GM23338 (cell line): ENCODE measurements at places on chromosomes 11 and 22.

GRCh38 chr11:76801736-76802135 lies 18.6 kb downstream of the TSKU start:
- DNase-seq = no peak

DNA sequence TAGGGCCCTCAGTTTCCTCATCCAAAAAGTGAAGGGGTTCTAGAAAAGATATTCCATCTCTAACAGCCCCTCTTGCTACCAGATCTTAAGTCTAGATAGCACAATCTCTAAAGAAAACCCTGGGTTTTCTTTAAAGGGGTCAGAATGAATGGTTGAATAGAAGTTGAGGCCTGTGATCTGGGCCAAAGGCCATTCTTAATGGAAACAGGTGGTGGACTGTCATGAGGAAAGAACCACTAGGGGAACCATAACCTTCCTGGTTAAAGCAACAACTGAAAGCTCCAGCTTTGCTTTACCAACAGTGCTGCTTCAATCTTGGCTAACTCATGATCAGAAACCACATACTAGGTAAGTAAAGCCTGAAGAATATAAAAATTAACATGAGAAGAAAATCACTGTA lies 1.8 kb downstream of the CELF1 start:
- peak; percentile 62 for DNase-seq

DNA sequence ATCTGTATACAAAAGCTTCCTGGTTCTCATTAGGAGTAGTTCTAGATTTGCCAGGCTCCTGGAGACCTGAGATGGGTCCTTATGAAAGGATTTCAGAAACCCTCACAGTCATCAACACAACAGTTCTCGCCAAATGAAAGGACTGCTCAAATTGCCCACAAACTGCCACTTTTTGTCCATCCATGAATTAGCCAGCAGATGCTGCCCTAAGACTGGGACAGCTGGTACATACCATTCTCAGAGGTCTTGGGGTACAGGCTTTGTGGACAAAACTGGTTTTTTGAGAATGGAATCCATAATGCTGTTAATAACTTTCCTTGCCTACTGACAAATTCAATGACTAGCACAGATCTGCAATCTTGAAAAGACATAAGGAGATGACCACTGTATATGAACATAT lies 23.4 kb upstream of the BDNF start:
- DNase-seq = no peak

GRCh38 chr11:12318791-12319438 lies 58.5 kb upstream of the PARVA start:
- no peak for DNase-seq

- no peak for DNase-seq
Observed at GRCh38 chr11:32213223-32213622, 122.3 kb downstream of the RCN1 start.

GRCh38 chr11:123357990-123358827 lies 71.9 kb upstream of the GRAMD1B start:
- peak; percentile 64 for DNase-seq
